Stimulated activated CD4-positive, alpha-beta T cell treated with anti-CD3 and anti-CD28 coated beads, Interleukin-15, amount 100 ng/mL, for 24 hours (primary cell): ENCODE measurements at places on chromosomes 6 and 20.

GRCh38 chr6:8017705-8018104, 46.5 kb downstream of the BLOC1S5 start:
- no peak for DNase-seq

- DNase-seq, result no peak
Measured at GRCh38 chr6:169789146-169789943, 37.9 kb downstream of the ERMARD start.

GRCh38 chr6:130593200-130593599, 227.4 kb downstream of the TMEM200A start:
- DNase-seq, result no peak

- no peak for DNase-seq
Measured at GRCh38 chr6:107495196-107495643, 5.3 kb downstream of the SOBP start.

DNA sequence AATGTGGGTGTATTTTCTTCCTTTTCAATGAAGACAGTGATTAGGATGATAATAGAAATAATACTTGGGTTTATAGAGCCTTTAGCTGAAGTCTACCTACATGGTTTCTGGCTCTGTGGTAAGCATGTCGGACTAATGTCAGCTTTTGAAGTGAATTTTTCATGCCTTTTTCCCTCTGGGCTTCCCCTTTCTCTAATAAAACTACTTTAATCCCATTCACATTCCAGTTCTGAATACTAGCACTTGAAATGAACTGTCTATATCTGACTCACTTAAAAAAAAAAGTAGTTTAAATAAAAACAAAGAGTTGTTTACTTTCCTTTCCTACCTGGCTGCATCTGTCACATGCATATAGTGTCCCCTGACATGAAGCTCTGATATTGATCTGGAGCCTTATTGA, 545.9 kb upstream of the FLRT3 start:
- no peak for DNase-seq

DNA sequence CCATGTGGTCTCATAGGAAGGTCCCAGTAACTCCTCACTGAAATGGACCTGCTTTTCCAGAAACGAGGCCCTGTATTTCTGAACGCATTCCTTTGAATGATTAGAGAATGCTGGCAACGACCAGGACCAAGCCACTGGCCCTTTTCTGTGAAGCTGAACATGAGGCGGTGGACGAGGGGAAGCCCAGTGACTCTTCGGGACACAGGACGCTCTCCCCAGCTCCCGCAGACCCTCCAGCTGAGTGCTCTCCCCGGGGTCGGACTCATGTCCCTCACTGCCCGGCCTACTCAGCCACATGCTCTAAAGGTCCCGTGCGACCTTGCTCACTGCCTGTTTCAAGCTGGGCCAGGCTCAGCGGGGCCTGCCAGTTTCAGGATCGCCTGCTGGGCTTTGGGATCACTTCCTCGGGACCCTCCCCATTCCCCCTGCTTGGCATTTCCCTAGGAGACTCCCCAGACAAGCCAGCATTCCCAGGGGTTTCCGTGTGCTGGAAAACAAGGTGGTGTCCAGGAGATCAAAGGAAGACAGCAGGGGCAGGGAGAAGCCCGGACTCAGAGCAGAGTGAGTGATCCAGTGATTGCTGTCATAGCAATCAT, 2.6 kb upstream of the CST9 start:
- no peak for DNase-seq
